ENCODE measurements at places on chromosomes 7 and 10. TPM values are rescaled to one million over a fixed set of nuclear protein-coding genes. Genes with fewer than 3 reads are reported as not detected.

Gene CLRN3
- 0.52 TPM for total RNA-seq

Gene PPP1R3C
- 5.5 TPM for total RNA-seq

Gene SPDYE8
- not detected for total RNA-seq

Gene VENTX
- not detected for total RNA-seq

DNA sequence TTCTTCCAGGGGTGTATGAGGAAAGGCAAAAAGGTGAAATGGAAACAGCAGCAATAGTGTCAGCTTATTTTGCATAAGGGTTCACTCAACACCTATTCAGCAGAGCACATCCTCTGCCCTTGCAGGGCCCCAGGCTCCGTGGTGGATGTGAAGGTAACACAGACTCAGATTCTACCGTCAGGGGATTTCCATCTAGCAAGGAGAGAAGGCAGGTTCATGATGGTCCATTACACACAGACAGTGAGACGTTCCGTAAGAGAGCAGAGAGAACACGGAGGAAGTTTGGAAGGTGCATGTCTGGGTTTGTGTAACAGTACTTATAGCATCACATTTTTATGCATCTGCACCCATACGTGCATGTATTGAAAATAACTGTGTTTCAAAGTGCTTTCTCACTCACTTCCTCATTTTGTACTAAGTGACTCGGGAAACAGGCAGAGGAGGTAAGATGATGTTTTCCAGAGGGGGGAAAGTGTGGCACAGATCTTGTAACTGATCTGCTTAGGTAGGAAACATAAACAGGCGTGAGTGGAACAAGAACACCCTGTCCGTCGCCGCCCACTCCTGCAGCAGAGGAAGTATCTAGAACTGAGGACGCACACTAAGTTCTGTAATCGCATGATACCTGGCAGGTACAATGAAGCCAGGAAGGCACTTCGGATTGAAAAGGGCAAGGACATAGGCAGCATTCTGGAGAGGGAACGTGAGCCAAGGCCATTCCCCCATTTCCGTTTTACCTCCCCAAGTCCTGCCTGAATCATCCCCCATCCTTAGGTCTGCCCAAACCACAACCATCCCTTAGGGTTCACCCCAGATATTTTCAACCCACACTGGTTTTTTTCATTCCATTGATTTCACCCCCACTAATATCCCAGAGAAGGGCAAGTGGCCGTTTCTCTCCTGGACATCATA lies 1.0 kb upstream of the ENO4 start:
- H3K36me3 ChIP-seq: peaks cover 20% of the 10 kb centered on the region
- H3K27me3 ChIP-seq: no peaks in the 10 kb centered on the region
- H3K27ac ChIP-seq: peak overlapping the region; percentile 54
- DNase-seq: no peak
- peak overlapping the region; percentile 76 for H3K4me3 ChIP-seq
- H3K4me1 ChIP-seq: peaks cover 26% of the 10 kb centered on the region

GRCh38 chr10:110067960-110068770 lies 60.4 kb downstream of the ADD3 start:
- H3K27me3 ChIP-seq: no peaks in the 10 kb centered on the region
- peak overlapping the region; percentile 35 for H3K27ac ChIP-seq
- H3K4me3 ChIP-seq: peak overlapping the region; percentile 13
- no peaks in the 10 kb centered on the region for H3K36me3 ChIP-seq
- DNase-seq: peak; percentile 20

- peaks cover 8% of the 10 kb centered on the region for H3K4me1 ChIP-seq
- H3K27ac ChIP-seq: no peak overlapping the region
- no peak overlapping the region for H3K4me3 ChIP-seq
- H3K36me3 ChIP-seq: peaks cover 5% of the 10 kb centered on the region
- peaks cover 62% of the 10 kb centered on the region for H3K27me3 ChIP-seq
- no peak for DNase-seq
Observed at GRCh38 chr10:103851261-103851660, 4.1 kb downstream of the SH3PXD2A start.

GRCh38 chr10:36281831-36282331 lies 639.8 kb upstream of the FZD8 start:
- H3K4me3 ChIP-seq: no peak overlapping the region
- no peaks in the 10 kb centered on the region for H3K36me3 ChIP-seq
- DNase-seq: no peak
- no peaks in the 10 kb centered on the region for H3K27me3 ChIP-seq
- H3K4me1 ChIP-seq: no peaks in the 10 kb centered on the region

- H3K4me1 ChIP-seq: no peaks in the 10 kb centered on the region
- no peaks in the 10 kb centered on the region for H3K27me3 ChIP-seq
- H3K4me3 ChIP-seq: no peak overlapping the region
- H3K27ac ChIP-seq: no peak overlapping the region
Observed at GRCh38 chr7:40873248-40873647, 738.4 kb downstream of the SUGCT start.

GRCh38 chr7:77995717-77996116 lies 197.1 kb downstream of the PHTF2 start:
- H3K27me3 ChIP-seq: no peaks in the 10 kb centered on the region
- no peak for DNase-seq
- no peak overlapping the region for H3K27ac ChIP-seq
- no peaks in the 10 kb centered on the region for H3K36me3 ChIP-seq
- no peak overlapping the region for H3K4me3 ChIP-seq

DNA sequence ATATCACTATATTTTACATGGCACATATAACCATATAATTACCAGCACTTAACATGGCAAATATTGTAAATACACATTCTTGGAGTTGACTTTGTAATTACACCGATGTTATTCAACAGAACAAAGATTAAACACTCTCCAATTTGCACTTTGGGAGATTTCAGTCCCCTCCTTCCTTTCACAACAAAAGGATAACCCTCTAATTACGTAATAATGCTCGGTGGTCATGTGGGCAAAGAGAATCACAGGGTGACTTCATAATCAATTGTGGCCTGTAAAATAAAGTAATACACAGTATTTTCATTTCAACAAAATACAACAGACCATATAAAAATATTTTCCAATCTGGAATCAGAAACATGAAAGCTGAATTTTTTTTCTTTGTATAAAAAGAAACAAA lies 73.2 kb downstream of the RHOBTB1 start:
- no peak for DNase-seq
- H3K27me3 ChIP-seq: no peaks in the 10 kb centered on the region
- H3K36me3 ChIP-seq: no peaks in the 10 kb centered on the region
- no peak overlapping the region for H3K27ac ChIP-seq

DNA sequence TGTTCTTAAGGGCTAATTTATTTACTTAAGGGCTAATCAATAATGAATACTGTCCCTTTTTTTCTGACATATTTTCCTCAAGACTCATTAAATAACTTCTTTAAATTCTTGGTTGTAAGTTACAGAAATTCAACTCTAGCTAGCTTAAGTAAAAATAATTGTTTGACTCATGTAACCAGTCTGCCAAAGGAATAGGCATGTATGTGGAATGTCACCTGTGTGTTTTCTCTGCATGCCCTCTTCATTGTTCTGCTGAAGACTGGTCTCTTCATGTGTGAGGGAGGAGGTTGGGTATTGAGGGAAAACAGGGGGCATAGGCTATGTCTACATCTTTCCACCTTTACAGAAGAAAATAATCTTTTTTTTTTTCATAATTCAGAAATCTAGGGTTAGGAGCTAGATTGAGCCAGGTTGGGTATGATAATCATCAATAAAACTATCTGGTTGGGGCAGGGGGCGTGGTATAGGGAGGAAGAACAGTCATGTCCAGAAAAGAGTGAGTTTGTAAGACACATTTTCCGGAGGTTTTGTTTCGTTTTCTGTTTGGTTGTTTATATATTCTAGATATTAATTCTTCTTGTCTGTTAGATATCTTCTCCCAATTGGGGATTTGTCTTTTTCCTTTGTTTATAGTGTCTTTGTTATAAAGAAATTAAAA lies 37.9 kb downstream of the EXOC4 start:
- DNase-seq: no peak
- H3K27me3 ChIP-seq: no peaks in the 10 kb centered on the region
- no peak overlapping the region for H3K27ac ChIP-seq
- H3K4me3 ChIP-seq: no peak overlapping the region

DNA sequence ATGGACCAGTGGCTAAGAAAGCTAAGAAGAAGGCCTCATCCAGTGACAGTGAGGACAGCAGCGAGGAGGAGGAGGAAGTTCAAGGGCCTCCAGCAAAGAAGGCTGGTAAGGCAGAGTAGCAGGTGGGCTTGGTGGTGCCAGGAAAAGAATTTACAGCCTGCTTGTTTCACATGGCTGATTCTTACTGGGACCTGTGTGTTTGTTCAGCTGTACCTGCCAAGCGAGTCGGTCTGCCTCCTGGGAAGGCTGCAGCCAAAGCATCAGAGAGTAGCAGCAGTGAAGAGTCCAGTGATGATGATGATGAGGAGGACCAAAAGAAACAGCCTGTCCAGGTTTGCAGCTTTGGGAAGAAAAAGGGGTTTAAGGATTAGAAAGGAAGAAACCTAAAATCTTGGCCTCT lies 5.0 kb downstream of the NOLC1 start:
- no peak overlapping the region for H3K27ac ChIP-seq
- H3K27me3 ChIP-seq: no peaks in the 10 kb centered on the region
- no peak overlapping the region for H3K4me3 ChIP-seq
- no peak for DNase-seq
- H3K4me1 ChIP-seq: peaks cover 9% of the 10 kb centered on the region

DNA sequence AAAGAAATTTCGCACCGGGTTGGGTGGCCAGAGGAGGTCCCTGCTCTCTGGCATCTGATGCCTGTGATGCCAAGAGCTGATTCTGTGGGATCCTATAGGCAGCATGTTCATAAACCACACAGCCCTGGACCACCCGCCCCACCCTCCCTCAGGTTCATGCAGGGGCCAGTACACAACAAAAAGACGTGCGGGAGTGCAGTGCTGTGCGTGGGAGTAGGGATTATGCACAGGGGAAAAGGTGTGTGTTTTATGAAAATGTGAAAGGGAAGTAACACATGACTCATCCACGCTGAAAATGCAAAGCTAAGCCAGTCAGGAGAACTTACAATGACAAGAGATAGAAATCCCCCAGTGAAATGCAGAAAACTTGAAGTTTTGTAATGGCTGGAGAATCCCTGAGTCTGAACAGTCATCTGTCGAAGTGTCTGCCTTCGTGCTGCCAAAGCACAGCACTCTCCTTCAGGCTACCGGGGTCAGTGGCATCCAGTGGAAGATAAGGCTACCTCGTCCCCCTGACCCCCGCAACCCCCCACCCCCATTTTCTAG lies 1.1 kb downstream of the KIAA1217 start:
- H3K27me3 ChIP-seq: no peaks in the 10 kb centered on the region
- peaks cover 26% of the 10 kb centered on the region for H3K36me3 ChIP-seq
- peak overlapping the region; percentile 88 for H3K4me3 ChIP-seq
- peaks cover 40% of the 10 kb centered on the region for H3K4me1 ChIP-seq

GRCh38 chr7:37095122-37095521 lies 353.5 kb downstream of the ELMO1 start:
- H3K4me3 ChIP-seq: no peak overlapping the region
- peaks cover 8% of the 10 kb centered on the region for H3K4me1 ChIP-seq
- DNase-seq: no peak
- H3K27me3 ChIP-seq: no peaks in the 10 kb centered on the region

GRCh38 chr7:148142660-148143248 lies 447.8 kb upstream of the C7orf33 start:
- H3K27ac ChIP-seq: no peak overlapping the region
- no peaks in the 10 kb centered on the region for H3K4me1 ChIP-seq
- H3K4me3 ChIP-seq: no peak overlapping the region
- no peaks in the 10 kb centered on the region for H3K36me3 ChIP-seq
- DNase-seq: peak; percentile 17

DNA sequence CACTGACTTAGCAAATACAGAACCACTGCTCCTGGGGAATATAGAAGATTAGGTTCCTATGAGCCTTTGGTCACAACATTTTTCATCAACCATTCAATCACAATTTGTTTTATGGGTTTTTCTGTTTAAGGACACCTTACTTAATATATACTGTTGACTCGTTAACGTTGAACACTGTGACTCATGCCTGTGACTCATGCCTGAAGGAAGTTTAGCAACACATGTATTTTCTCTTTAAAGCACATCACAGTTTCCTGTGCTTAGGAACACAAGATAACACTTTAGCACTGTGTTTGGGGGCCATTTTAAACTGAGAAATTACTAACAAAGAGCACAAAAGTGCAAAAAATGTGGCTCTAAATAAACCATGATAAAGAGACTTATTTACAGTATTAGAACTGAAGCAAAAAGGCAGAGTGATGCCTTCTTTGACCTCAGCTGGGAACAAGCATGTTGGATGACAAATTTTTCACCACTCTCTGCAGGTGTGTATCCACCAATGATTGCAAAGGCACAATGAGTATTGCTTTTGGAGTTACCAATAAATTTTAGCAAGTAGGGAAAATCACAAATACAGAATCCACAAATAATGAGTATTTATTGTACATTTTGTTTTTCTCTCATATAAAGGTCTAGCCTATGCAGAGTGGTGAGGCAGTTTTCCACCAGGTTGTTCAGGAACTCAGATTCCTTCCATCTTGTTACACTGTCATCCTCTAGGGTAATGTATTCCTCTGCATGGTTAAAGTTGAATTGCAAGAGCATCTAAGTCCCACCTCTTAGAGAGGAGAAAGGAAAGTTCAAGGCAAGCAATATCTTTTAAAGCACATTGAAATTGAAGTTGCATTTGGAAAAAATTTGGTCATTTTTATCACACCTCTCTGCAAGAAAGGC lies 7.3 kb downstream of the FGFBP3 start:
- DNase-seq: peak; percentile 38
- peaks cover 14% of the 10 kb centered on the region for H3K4me1 ChIP-seq
- no peak overlapping the region for H3K4me3 ChIP-seq
- H3K27ac ChIP-seq: peak overlapping the region; percentile 67
- H3K27me3 ChIP-seq: no peaks in the 10 kb centered on the region
- peaks cover 5% of the 10 kb centered on the region for H3K36me3 ChIP-seq
